Right lung (tissue), 10 donors: ENCODE measurements at places on chromosomes 7 and 10.

- no peak for DNase-seq
These were observed 75.6 kb downstream of the ZNRF2 start for GRCh38 chr7:30359957-30360356.

DNA sequence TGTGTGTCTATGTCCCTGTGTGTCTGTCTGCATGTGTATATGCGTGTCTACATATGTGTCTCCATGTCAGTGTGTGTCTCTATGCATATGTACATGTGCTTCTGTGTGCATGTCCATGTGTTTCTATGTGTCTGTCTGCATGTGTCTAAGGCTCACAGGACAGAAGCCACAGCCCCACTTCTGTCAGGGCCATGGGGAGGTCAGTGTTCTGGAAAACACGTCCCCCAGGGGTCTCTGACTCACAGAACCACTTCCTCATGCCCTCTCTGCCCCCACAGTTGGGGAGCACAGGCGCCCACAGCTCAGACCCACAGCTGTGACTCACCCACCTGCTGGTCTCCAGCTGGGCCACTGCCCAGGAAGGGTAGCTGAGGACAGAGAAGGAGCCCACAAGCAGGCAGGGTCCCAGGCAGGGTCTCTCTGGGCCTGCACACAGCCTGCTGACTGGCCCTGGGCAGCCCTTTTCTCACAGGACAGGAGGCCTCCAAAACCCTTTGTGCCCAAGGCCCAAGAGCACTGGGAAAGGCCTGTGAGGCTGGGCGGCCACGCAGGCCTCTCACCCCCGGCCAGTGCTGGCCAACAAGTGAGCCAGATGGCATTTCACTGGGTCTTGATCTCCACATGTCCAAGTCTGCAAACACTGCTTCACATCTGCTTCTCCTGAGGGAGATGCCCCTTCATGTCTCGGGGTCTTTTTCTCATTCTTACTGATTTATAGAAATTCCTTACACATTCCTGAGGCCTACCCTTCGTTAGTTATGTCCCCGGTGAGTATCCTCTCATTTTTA, 102.9 kb upstream of the FAM20C start:
- no peak for DNase-seq

GRCh38 chr7:10266976-10267375, 706.7 kb upstream of the PHF14 start:
- DNase-seq, result peak; percentile 21

- DNase-seq, result no peak
These were observed 550.4 kb downstream of the PTPRN2 start for GRCh38 chr7:158037211-158037610.

GRCh38 chr10:116450861-116451260, 23.2 kb downstream of the PNLIPRP3 start:
- DNase-seq, result no peak

- DNase-seq, result no peak
These were observed 133.3 kb downstream of the KCNMA1 start for GRCh38 chr10:77504196-77504872.

DNA sequence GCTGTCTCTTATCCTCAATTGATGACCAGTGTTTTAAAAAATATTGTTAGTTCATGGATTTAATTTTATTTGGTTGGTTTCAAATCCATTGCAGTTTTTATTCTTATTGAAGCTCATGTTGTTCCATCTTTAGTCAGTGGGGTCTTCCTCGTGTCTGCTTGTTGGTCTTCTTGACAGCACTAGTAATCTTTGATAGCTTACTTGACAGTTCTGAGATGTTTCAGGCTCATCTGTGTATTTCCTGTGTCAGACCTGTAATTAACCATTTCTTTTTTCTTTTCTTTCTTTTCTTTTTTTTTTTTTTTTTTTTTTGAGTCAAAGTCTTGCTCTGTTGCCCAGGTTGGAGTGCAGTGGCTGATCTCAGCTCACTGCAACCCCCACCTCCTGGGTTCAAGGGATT, 28.2 kb downstream of the SLK start:
- DNase-seq, result no peak

- DNase-seq, result no peak
These were observed 52.8 kb downstream of the CHN2 start for GRCh38 chr7:29247224-29247962.

DNA sequence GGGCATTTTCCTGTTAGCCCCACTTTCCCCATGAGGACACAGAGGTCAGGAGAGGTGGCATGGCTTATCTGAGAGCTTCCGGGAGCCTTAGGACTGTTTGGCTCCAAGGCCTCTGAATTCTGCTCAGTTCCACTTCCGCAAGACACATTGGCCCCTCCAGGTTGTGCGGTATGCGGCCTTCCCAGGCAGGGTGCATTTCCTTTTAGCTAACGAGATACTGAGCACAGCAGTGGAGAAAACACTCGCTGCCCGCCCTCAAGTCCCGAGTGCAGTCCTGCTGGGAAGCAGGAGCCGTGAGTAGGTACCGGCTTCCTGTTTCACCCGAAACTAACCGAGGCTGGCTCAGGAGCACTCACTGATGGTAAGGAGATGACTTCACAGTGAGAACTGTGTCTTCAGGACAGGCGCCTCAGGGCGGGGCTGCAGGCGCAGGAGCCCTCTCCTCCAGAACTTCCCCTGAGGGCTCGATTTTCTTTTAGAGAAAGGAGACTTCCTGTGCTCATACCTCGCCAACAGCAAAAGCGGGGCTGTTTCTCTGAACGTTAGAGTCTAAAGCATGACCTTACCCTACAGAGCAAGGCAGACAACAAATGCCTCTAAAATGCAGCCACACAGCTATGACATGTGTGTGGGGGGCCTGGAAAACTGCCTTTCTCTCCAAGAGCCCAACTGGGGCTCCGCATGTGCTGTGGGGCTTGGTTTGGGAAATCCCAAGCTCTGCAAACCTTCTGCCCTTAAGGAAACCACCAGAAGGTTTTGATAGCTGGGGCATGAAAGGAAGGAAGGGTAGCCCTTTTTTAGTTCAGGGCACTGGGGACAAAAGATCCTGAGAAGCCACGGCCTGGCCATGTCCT, 25.9 kb downstream of the RGS10 start:
- DNase-seq, result no peak

- no peak for DNase-seq
These were observed 78.9 kb downstream of the MICALL2 start for GRCh38 chr7:1380231-1380815.

DNA sequence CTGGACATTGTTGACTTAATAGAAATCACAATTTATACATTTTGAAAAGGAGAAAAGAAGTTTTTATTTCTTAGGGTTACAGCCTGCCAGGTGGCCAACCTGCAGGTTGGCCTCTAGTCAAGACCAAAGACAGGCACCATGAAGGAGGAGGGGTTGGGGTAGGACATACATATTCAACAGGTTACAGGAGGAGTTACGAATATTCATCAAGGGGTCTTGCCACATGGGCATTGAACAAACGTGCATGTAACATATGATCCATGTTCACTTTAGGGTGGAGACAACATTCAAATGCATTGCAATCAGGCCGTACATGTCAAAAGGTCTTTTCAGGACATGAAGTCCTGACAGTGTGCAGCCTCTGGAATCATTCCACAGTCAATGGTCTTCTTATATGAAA, 246.2 kb upstream of the AKR1E2 start:
- DNase-seq, result no peak

GRCh38 chr7:138816650-138817049, 18.7 kb upstream of the ATP6V0A4 start:
- DNase-seq, result no peak

DNA sequence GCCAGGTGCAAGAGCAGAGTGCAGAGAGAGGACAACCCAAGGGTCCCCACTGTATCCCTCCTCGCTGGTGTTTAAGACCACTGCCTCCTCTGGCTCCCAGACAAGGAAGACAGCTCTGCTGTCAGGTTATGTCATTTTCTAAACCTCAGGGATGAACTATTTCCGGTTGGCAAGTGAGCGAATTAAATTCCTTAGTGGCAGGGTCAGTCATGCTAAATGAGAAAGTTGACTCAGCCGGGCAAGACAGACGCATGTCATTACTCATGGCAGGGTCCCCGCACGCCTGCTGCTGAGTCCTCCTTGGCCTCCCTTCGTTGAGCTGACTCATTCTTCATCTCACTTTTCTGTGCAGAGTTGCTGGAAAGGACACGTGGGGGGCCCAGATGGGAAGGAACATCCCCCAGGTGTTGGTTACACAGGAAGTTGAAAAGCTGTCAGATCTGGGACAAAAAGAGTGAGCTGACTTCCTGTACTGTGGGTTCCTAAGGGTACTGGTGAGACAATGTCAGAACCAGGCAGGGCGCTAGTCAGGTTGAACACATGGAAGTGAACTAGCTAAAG, 47.1 kb upstream of the UCN3 start:
- DNase-seq, result no peak

- DNase-seq, result no peak
These were observed 171.4 kb upstream of the NUPR2 start for GRCh38 chr7:56287429-56288138.

DNA sequence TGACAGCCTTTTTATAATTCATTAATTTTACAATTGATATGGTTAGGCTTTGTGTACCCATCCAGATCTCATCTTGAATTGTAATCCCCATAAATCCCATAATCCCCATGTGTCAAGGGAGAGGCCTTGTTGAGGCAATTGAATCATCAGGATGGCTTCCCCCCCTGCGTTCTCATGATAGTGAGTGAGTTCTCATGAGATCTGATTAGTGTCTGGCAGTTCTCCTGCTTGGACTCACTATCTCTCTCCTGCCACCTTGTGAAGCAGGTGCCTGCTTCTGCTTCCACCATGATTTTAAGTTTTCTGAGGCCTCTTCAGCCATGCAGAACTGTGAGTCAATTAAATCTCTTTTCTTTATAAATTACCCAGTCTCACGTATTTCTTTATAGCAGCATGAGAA, 165.7 kb upstream of the GNAI1 start:
- no peak for DNase-seq

- no peak for DNase-seq
These were observed 11.0 kb downstream of the IMPDH1 start for GRCh38 chr7:128398841-128399135.

- no peak for DNase-seq
These were observed 80.5 kb downstream of the TNS3 start for GRCh38 chr7:47501406-47501805.

DNA sequence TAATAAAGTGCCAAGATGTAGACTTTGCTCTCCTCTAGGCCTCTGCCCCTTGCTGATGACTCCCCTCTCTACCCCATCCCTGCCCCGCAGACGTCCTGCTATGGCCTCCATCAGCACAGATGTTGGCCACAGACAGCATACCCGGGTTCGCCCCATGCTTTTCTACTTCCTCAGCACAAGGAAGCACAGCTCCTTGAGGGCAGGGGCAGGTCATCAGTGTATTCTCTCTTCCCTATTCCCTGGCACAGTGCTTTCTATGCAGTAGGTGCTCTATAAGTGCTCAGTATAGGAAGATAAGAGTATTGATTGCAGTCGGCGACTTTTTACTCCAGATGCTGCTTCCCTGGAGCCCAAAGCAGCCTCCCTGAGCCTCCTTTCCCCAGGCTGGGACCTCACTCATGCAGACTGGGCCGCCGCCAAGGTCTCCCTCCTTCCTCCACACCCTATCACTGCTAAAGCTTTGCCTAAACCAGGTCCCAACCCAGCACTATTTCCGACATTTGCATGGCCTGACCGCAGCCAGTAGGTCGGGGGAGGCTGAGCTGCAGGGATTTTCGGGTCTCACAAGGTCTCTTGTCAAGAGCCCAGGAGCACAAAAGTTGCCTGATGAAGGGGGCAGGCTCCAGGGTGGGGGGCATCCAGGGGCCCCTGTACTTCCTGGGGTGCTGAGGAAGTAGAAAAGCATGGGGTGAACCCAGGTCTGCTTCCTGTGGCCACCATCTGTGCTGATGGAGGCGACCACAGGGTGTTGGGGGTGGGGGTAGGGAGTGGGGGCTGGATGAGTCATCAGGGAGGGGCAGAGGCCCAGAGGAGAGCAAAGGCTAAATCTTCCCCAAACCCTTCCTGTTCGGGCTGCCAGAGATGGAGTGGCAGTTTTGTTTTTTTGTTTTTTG, 8.0 kb downstream of the CALHM3 start:
- DNase-seq, result no peak

DNA sequence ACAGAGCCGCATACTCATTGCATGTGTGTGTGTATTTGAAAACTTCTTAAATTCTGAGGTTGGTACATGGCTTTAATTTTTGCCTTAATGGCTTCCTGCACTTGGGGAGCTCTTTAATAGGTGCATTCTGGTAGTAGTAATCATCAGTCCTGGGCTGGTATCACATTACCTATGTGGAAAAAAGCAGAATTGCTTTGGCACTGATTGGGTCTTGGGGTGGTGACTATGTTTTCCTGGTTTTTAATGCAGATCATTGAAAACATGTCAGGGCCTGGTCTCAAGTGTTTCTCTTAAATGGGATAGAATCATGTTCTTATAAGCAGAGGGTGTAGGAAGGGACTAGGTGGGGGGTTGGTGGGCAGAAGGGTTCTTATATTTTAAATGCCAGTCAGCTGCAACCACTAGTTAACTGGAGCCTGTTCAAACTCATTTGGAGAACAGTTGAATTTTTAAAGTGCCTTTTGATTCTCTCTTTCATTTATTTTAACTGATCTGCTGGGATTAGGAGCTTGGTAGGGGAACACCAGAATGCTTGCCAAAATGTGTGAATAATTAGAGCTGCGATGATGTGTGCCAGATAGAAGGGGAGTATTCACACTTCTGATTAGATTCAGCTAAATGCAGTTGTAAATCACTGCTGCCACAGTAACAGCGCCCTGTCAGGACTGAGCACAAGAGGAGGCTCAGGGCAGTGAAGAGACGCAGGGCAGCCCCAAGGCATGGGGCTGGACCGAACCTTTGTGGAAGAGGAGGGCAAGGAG, 633.5 kb upstream of the GALNT17 start:
- DNase-seq, result no peak

GRCh38 chr7:86668315-86668714, 24.6 kb downstream of the GRM3 start:
- DNase-seq, result no peak

- peak; percentile 21 for DNase-seq
These were observed 13.5 kb upstream of the TSPAN13 start for GRCh38 chr7:16739863-16740622.

DNA sequence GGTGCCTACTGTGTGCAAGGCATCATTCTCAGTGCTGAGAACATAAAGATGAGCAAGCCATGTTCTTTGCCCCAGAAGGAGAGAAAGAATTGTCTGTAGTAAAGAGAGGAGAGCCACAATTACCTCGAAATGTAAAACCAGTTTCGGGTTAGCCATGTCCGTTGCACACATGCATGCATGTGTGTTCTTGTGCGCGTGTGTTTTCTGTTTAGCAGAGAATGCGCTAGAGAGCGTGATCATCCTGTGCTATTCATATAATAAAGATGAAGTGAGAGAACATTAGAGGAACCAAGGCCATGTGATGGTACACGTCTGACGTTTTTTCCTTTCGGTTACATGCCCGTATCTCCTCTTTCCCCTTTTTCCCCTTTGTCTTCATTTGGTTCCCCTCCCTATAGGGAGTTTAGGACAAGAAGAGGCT, 158.2 kb downstream of the CELF2 start:
- no peak for DNase-seq

GRCh38 chr7:128906766-128907559, 3.5 kb downstream of the KCP start:
- no peak for DNase-seq

DNA sequence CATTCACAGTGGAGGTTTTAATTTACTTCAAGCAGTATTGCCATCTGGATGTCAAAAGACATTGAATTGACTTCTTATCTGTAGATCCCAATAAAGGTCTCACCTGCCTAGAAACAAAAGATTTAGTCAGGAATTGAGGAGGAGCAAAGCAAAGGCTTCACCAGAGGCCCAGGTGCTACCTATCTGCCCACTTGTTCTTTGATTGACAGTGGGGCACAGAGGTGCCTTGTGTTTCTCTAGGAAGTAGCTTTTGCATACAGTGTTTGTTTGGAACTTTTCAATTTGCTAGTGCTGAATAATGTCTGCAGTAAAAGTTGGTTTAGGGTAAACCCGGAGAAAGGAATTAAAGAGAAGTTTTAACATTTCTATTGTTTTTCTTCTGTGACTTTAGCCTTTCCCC, 40.4 kb downstream of the AUTS2 start:
- no peak for DNase-seq
